ENCODE measurements at places on chromosomes 1 and 21.
A peak's percentile ranks its signal among the peaks of the same experiment; 100 is the strongest.

- no peak for DNase-seq
Measured at GRCh38 chr1:3140437-3140836, 71.4 kb downstream of the PRDM16 start.

GRCh38 chr1:77076759-77077158, 142.5 kb downstream of the PIGK start:
- no peak for DNase-seq

DNA sequence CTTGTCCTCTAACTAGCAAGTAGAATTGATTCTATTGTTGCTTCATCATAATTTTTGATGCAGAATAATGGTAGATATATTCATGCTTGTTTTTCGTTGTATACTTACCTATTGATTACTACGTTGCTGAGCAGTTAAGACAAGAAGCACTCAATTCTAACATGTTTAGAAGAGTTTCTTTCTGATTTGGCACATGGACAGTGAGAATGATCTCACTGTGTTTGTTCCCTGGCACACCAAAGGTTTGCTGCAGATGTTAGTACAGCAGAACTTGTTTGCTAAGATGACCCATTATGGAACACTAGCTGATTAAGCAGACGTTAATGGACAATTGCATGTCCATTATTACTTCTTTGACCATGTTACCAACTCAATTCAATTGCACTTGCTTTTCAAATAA, 184.7 kb upstream of the SGIP1 start:
- no peak for DNase-seq

GRCh38 chr1:90134175-90134955, 139.5 kb downstream of the ZNF326 start:
- no peak for DNase-seq

DNA sequence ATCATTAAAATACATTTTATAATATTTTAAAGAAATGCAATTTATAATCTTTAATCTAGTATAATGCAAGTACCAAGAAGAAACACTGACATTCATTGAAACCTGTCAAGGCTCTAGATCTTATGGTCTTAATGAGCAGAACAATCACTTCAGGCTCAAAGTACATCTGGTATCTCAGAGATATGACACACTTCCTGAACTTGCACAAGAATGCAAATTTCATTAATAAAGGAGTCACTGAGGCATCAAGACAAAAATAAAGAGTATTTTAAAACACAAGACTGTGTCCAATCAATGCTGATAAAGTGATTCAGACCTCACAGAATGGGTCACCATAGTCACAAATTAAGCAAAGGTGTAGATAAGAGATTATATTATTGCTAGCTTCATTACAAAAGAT, 178.1 kb downstream of the AK5 start:
- peak; percentile 29 for DNase-seq

DNA sequence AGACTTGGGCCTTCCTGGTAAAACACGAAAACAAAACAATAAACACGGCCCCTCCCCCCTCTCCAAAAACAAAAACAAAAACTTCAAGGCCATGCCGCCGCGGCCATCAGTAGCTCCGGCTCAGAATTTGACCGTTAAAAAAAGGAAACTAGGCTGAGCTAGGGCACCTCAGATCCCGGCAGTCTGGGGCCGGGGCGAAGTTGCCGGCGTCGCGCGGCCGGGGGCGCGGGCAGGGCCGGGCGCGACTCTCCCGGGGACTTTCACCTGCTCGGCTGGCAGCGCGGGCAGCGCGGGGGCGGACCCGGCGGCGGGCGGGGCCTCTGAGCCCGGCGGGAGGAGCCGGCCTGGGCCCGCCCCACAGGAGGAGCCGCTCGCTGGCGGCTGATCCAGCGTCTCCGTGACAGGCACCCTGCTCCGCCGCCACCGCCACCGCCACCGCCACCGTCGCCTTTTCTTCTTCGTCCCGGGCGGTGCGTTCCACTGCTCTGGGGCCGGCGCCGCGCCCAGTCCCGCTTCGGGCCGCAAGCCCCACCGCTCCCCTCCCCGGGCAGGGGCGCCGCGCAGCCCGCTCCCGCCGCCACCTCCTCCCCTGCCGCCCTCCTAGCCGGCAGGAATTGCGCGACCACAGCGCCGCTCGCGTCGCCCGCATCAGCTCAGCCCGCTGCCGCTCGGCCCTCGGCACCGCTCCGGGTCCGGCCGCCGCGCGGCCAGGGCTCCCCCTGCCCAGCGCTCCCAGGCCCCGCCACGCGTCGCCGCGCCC, at the start of gene NOS1AP:
NOS1AP (plus strand) TSS at position 358 of the 760 bp plus-strand sequence. CDS start 487 bp downstream, outside the sequence.
- DNase-seq, result no peak

- peak; percentile 24 for DNase-seq
Measured at GRCh38 chr1:180178511-180179161, 24.0 kb downstream of the QSOX1 start.

GRCh38 chr1:214808845-214809460, 206.0 kb downstream of the CENPF start:
- peak; percentile 49 for DNase-seq

GRCh38 chr1:192839162-192840066, 30.6 kb downstream of the RGS2 start:
- DNase-seq, result no peak

GRCh38 chr21:33374080-33374449, 29.1 kb upstream of the IFNGR2 start:
- no peak for DNase-seq

- no peak for DNase-seq
Measured at GRCh38 chr1:190179817-190180216, 297.8 kb downstream of the BRINP3 start.

GRCh38 chr1:175373786-175374623, 181.4 kb upstream of the KIAA0040 start:
- DNase-seq, result no peak

- no peak for DNase-seq
Measured at GRCh38 chr1:191901651-191902050, 256.6 kb upstream of the RGS18 start.

GRCh38 chr1:39154553-39155421, 49.7 kb upstream of the MACF1 start:
- peak; percentile 87 for DNase-seq

DNA sequence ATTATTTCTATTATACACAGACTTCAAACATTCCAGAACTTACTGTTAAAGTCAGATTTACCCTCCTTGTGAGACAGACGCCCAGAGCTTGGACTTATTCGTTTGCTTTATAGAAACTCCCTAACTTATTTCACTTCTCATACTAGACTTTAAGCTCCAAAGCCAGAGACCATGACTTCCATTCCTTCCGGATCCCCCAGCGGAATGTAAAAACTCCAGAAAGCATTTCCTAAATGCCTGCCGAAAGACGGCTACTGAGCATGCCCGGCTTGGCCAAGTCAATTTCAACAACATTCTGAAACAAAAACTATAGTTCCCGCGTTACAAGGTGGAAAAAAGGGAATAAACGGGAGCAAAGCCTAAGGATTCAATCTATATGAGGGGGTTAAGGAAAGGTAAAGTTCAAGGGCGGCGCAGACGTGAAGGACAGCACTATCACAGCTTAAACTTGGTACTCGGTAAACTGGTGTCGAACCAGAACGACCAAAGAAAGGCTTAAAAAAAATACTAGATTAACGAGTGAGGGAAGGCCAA, 1.1 kb downstream of the USP48 start:
- peak; percentile 61 for DNase-seq

DNA sequence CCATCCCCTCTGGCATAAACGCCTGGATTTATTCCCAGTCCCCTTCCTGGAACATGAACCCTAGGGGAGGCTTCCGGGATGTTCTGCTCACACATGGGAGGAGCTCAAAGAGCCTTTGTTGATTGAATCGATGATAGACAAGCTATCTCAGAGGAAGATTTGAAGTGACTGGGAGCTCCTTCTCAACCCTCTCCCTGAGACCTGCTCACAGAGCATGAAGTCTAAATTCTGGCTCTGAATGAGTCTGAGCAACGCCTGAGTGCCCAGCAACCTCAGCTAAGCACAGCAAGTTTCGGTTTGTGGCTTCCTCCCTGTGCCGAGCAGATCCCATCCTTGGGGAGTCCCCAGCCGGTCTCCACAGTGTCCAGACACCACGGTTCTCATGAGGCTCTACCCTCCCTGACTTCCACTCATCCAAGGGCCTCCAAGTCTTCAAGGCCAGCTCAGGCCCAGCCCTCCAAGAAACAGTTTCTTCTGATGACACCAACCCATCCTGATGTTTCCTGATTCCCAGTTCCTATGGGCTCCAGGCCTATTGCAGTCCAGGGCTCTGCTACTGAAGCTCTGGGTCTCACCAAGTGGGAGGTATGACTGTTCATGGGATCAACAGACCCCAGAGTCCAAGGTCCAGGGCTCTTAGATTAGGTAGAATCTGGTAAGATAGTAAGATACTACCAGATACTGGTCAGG, 190.8 kb downstream of the DYRK1A start:
- peak; percentile 78 for DNase-seq

GRCh38 chr1:19708567-19709110, 44.0 kb downstream of the HTR6 start:
- DNase-seq, result no peak

- peak; percentile 46 for DNase-seq
Measured at GRCh38 chr1:56459260-56459659, 120.1 kb downstream of the PLPP3 start.

DNA sequence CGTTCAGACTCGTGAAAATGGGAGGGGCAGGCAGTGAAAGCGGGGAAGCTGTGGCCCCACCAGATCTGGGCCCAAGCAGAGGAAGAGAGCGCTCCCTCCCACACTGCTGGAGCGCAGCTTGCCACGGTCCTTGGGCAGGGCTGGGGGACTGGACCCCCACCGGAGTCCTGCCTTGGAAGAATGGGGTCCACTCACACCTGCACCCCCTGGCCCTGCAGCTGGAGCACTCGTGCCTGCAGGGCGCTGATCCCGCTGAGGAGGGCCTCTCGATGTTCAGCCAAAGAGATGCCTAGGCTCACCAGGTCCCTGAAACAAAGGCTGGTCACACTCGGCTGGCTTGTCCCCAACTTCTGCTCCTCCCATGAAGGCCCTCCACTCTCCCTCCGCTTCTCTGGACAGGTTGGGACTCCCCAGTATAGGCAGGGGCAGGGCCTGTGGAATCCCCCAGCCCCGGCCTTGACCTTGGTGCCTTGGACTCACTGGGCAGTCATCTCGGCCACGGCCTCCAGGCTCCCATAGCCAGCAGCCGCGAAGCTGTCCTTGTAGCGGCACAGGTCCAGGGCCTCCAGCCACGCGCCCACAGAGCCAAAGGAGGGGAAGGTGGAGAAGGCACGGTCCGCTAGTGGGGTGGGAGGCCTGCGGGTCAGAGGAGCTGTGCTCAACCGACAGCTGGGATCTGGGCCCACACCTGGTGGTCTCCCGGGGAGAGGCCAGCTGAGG, 26.0 kb downstream of the CDCA8 start:
- DNase-seq, result no peak

DNA sequence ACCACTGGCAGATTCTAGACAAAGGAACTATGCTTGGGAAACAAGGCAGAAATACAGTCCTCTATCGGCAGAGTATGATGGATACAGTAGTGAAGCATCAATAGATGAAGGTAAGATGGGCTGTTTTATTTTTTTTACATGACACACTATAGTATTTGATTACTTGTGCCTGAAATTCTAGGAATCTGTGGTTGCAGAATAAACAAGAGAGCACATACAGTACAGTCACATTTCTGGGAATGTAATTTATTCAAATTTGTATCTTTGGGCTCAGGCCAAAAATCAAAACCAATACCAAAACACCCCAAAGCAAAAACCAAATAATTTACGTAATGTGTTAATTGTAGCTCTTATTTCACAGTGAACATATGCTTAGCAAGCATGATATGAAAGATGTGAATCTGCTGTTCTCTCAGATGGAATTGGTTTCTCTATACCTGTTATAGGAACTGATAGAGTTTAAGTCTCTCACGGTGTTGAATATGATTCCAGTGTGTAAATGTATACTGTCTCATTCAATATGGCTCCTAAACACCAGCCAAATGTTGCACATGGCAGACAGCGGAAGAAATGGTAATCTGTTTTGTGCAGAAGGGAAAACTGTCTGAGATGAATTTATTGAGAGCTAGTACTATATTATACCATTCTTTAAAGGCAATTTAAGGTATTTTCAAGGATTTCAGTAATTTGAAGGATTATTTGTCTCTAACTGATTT, 83.3 kb downstream of the SYT14 start:
- DNase-seq, result no peak

DNA sequence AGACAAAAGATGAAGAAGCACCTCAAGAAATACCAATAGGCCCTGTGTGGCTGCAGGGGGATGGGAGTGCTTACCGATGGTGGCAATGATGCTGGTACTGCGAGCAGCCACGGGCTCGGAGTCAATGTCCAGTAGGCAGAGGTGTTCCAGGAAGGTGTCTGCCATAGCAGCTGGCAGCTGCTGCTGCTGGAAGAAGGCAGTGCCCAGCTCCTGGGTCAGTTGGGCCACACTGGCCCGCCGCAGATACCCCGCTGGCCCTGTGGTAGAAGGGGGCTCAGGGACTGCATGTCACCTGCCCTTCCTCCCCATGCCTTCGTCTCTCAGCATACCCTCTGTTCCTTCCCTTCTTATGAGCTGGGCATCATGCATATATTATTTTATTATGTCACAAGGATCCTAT, 1.2 kb downstream of the PKLR start:
- no peak for DNase-seq

DNA sequence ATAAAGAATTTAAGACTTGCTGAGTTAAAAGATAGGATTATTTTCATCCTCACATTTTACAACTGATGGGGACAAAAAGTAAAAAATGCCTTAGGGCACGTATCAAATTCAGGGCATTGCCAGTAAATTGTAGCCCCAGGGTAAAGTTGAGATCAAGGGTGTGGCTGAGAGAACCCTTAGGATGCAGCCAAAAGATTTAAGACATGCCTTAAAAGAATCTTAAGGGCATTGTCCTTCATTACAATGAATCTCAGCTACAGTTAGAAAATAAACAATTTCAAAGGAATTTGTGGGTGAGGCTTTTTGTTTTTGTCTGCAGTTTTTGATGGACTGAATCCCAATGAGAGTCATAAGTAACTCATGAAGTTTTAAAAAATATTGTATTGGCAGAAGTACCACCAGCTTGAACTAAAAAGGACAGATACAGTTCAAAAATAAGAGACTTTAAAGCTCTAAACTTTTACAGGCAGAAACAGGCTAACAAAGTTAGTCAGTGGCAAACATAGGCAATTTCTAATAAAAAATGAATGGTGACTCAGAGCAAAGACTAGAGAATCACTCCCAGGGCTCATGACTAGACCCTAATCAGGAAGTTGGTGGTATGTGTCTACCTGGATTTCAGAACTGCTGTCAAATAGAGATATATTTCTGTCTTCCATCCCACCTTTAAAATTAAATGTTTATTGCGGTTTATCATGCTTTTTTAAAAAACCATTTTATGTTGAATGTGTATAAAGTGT, 165.1 kb upstream of the SNX7 start:
- DNase-seq, result peak; percentile 8

GRCh38 chr1:229689273-229689672, 63.2 kb downstream of the URB2 start:
- DNase-seq, result no peak

Data from renal cortical epithelial cell (primary cell).